Hindlimb muscle (tissue), 1 donor: ENCODE measurements at places on chromosomes 1 and 21.

GRCh38 chr21:33939226-33939625 lies 23.6 kb upstream of the ATP5PO start:
- DNase-seq, result no peak

- no peak for DNase-seq
Measured at GRCh38 chr1:230730977-230731376, 16.2 kb upstream of the CAPN9 start.

GRCh38 chr1:236021424-236022135 lies 43.3 kb downstream of the NID1 start:
- peak; percentile 34 for DNase-seq

DNA sequence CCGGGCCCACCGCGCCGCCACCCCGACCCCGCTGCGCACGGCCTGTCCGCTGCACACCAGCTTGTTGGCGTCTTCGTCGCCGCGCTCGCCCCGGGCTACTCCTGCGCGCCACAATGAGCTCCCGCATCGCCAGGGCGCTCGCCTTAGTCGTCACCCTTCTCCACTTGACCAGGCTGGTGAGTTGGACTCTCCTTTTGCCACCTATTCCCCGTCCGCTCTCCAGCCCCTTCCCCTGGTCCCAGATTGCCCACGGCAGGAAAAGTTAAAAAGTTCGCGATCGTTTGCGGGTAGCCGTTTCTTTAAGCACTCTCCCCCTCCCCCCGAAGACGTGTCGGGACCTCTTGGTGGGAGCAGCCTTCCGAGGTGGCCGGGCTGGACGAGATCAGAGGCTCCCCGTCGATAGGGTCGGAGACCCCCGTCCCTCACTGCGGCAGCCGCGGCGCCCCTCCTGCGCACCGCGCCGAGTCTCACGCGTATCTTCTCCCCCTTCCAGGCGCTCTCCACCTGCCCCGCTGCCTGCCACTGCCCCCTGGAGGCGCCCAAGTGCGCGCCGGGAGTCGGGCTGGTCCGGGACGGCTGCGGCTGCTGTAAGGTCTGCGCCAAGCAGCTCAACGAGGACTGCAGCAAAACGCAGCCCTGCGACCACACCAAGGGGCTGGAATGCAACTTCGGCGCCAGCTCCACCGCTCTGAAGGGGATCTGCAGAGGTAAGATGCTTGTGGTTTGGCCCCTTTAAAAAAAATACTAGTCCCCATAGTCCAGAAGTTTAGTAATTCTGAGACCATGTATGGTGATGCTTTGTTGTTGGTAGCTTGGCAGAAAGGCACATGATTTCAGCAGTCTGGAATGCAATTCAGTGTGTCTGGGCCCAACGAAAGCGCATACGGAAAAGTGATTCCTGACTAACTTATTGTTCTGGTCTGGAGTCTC lies 576 bp downstream of the CCN1 start:
- DNase-seq, result peak; percentile 85

GRCh38 chr1:43769350-43769908 lies 62.1 kb downstream of the ST3GAL3 start:
- no peak for DNase-seq

GRCh38 chr1:85313888-85314696 lies 37.7 kb upstream of the BCL10 start:
- no peak for DNase-seq

DNA sequence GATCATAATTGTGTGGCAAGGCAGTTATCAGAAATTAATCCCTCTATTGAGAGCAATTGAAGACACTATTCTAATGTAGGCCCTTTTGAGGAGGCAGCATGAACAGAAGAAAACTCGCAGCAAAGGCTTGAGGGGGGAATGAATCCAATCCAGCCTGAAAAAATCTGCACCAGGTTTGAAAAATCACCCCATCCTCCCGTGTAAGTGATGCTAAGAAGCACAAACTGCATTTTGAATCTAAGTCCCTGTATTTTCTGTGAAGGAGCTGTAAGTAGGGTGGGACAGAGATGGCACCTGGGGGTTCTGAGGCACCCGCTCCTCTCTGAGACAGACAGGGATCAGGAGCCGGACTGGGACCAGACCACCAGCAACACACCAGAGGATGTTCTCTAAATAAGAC lies at the start of gene CRB1:
TSS of gene CRB1 (plus strand) at position 241 of the 400 bp plus-strand sequence. CDS start 161 bp downstream, outside the sequence.
- DNase-seq, result peak; percentile 6

GRCh38 chr1:218660678-218661053 lies 315.5 kb downstream of the TGFB2 start:
- DNase-seq, result no peak

DNA sequence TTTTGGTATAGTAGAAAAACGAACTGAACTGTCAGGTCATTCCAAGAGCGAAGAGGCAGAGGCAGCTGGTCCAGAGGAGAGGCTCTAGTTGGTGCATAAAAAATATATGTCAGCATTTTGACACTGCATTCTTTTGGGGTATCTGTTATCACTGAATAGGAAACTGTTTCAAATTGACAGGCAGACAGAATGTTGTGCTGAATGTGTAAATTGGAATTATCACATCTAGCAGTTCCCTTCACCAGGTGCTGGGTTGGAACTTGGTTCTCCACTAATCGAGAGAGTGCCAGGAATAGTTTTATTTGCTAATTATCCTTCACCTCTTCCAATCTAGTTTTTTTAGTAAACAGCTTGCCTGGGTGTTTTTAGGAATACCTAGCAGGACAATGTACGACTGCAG lies 52.2 kb downstream of the ADGRL2 start:
- no peak for DNase-seq

- DNase-seq, result no peak
Measured at GRCh38 chr21:41875086-41875485, 4.1 kb downstream of the PRDM15 start.

DNA sequence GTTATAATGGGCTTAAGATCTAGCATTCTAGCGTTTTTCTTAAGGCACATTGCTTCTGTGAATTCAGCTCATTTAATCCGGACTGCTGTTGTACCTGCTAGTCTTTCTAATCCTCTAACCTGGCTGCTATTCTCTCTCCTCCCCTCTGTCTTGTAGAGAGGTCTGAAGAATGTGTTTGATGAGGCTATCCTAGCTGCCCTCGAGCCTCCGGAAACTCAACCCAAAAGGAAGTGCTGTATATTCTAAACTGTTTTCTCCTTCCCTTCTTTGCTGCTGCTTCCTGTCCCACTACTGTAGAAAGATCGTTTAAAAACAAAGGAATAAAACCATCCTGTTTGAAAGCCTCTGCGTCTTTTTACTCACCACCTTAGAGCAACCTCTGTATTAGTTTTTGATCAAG lies 37.3 kb downstream of the CDC42 start:
- DNase-seq, result no peak

DNA sequence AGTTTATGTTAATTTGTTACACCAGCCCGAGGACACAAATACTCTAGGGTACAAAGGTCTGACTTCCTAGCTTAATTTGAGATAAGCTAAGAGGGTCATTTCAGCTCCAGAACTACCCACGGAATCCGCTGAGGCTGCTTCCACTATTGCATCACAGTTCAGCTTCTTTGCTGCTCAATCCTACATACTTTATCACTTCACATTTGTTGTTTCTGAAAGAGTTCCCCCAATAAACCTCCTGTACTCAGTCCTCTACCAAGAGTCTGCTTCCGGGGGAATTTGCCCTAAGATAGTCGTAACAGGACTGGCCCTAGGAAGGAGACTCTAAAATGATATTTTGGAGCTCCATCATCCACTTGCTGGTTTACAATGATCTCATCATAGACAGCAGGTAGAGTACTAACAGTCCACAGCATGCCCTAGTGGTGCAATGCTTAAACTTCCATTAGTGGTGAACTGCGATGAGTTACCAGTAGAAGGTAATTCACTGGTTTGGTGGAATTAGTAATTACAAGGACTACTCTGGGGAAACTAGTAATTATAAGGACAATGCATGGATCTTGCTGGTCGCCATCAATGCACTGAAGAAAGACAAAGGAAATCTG lies 229.3 kb downstream of the USH2A start:
- DNase-seq, result no peak

DNA sequence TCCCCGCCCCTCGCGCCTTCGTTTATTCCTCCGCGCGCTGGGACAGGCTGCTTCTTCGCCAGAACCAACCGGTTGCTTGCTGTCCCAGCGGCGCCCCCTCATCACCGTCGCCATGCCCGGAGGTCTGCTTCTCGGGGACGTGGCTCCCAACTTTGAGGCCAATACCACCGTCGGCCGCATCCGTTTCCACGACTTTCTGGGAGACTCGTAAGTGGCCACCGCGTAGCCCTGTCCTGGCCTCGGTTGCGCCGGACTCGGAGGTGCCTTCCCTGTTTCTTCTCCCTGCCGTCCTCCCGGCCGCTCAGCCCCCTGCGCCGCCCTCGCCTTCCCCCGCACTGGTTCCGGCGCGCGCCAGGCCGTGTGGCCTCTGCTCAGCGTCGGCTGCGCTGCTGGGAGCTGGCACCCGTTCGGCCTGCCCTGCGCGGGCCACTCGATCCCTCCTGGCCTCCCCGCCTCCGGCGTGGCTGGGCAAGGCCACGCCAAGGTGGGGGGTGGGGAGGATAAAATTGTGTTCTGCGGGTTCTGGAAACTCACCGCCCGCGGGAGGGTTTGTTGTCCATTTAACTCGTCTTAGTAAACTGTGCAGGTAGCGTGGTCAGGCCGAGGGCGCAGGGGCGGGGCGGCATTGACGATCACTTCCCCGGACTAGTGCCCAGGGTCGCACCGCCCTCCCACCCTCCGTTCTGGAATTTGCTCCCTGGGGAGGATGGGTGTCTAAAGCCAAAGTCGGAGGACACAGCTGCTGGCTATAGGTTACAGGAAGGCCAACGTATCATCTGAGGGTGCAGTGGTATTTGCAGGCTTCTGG lies at the start of gene PRDX6:
TSS of gene PRDX6 (plus strand) at position 50 of the 808 bp plus-strand sequence. CDS start at position 113, 63 bp downstream.
- DNase-seq, result peak; percentile 88

- DNase-seq, result no peak
Measured at GRCh38 chr1:85569122-85569521, 11.4 kb upstream of the CCN1 start.

GRCh38 chr1:23081376-23081775 lies 62.1 kb downstream of the KDM1A start:
- DNase-seq, result no peak

GRCh38 chr1:178488393-178488792 lies 8.4 kb downstream of the CLEC20A start:
- no peak for DNase-seq

- DNase-seq, result no peak
Measured at GRCh38 chr1:230568008-230568407, 74.3 kb upstream of the COG2 start.

DNA sequence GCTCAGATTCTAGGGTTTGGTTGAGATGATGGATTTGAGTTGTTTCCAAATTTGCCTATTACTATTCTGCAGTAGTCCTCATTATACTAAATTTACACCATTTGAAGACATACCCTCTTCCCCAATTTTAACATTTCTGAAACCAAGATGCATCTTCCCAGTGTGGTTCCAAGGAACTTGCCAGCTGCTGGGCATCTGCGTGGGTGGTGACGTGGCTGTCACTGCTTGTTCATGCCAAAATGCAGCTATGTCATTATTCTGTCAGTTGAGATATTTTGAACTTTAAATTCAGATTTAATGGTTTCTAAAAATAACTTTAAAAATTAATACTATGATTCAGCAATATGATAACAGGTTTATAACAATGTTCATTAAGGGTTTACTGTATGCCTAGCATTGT lies 1.2 kb downstream of the ZFP69 start:
- peak; percentile 1 for DNase-seq

- DNase-seq, result peak; percentile 72
Measured at GRCh38 chr1:116878804-116879477, 30.8 kb upstream of the PTGFRN start.

DNA sequence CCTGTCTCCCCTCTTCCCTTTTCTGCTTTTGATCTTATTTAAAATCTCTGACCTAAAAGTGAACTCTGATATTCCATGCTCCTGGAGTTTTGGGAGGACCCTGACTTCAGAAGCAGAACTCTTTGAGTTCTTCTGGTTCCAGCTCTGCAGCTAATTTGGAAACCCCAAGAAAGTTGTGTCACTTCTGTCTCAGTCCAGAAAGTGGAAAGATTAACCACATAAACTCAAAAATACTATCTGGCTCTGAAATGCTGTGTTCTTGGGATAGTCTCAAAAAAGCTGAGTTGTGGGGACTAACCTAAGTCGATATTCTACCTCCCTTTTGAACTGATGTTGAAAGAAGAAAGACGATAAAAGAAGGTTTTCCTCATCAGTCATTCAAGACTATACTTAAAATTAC lies 59.8 kb downstream of the ITPKB start:
- DNase-seq, result no peak

- DNase-seq, result no peak
Measured at GRCh38 chr1:93723110-93723509, 41.5 kb upstream of the BCAR3 start.

- no peak for DNase-seq
Measured at GRCh38 chr1:46400421-46400820, 6.3 kb downstream of the FAAH start.

DNA sequence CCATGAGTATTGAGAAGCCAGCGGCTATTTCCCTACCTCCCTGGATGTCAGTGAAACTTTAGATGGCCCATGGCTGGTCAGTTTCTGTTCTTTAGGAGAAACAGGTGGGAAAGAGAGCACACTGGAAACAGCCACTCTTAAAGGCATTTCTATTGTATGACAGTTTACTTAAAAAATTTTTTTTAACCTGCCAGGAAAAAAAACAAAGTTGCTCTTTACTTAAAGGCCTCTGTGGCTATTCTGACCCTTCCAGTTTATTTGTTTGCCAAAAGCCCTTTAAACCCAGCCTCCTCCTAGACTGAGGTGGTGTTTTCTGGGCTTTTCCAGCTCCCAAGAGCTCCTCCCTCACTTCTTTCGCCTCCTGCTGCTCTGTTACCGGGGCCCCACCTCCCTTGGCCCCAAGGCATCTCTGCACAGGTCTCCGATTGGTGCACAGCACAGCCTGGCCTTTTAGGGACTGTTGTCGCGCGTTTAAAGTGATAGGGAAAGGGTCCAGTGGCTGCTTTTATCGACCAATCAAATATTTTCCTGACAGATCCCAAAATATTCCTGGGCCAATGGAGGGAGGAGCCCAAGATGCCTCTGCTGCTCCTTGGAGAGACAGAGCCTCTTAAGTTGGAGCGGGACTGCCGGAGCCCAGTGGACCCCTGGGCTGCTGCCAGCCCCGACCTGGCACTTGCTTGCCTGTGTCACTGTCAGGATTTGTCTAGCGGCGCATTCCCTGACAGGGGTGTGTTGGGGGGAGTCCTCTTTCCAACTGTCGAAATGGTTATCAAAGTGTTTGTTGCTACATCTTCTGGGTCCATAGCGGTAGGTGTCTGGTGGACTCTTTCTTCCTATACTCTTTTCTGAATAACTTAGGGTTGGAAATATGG lies at the start of gene SH3BGR:
TSS of gene SH3BGR (plus strand) at position 639 of the 875 bp plus-strand sequence. CDS start at position 766, 127 bp downstream.
- DNase-seq, result peak; percentile 45

GRCh38 chr1:100706296-100706695 lies 13.2 kb upstream of the VCAM1 start:
- no peak for DNase-seq

GRCh38 chr1:203271962-203272632 lies 33.2 kb upstream of the BTG2 start:
- no peak for DNase-seq
